Memory B cell (primary cell): ENCODE measurements at places on chromosomes 12 and 14.

DNA sequence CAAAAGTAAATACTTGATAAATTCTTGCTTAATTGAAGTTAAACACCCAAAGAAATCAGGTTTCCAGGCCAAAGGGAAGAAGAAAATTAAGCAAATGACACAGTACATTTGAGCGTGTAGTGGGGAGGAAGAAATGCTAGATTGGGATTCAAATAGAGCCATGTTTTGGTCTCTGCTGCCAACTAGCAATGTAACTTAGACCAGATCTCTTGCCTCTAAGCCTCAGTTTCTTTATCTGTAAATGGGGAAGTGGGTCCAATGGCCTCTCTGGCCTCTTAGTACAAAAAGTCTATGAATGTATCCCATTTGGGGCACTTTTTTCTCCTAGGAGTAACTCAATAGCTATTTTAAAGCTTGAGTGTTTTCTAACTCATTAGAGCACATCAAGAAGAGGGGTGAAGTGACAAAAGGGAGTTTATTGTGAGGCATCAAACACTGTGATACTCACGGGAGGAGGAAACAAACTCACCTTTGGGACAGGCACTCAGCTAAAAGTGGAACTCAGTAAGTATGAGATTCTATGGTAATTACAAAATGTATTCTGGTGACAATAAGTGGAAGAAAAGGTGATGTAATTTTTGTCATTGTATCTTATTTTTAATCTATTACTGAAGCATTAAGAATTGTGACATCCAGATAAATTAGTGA, 55.8 kb downstream of the DAD1 start:
- no peak for DNase-seq

DNA sequence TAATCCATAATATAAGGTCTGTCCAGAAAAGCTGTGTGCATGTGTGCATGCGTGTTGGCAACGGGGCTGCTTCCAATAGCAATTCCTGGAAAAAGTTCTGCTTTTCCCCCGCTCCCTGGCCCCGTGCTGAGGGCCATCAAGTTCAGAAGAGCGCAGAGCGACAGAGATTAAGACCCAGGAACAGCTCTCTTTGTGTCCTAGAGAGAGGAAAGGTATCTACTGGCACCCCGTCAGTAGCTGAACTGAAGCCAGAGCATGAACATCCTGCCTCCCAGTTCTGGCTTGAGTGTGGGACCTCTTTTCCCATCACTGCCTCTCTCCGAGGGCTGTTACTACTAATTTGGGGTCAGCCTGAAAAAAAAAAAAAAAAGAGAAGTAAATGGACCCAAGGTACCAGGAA, 15.5 kb downstream of the HDAC7 start:
- no peak for DNase-seq

DNA sequence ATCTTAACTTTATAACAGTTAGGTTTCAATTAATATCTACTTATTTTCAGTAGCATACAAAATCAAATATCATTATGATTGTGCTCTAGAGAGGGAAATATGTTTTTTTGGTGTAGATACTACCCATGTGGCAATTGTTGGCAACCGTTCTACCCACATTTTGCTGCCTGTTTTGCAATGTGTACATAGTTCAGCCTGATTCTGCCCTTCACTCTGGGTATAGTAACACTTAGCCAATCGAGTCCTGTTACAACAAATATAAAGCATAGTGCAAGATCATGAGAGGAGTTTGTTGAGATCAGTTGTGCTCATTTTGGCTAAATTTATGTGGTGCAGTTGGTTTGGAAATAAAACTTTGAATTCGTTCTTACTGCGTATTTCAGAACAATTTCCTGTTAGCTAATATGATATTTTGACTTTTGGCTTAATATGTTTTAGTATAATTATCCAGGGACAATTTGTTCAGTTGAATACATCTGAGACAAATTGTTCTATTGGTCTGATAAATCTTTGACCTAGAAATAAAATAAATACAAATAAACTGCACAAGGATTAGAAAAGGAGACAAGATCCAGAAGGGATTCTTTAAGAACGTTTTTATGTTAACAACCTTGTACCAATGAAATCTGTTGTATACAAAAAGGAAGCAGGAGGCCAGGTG, 76.9 kb downstream of the ATF7IP start:
- DNase-seq, result no peak

DNA sequence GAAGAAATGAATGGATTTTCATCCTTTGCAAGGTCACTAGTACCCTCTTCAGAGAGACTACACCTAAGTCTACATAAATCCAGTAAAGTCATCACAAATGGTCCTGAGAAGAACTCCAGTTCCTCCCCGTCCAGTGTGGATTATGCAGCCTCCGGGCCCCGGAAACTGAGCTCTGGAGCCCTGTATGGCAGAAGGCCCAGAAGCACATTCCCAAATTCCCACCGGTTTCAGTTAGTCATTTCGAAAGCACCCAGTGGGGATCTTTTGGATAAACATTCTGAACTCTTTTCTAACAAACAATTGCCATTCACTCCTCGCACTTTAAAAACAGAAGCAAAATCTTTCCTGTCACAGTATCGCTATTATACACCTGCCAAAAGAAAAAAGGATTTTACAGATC, 40.8 kb downstream of the SPATA7 start:
- DNase-seq, result no peak
